SIG-M5 (cell line): ENCODE measurements at places on chromosomes 7 and 10.

- DNase-seq: no peak
Measured at GRCh38 chr10:6014241-6014761, 37.0 kb upstream of the IL15RA start.

DNA sequence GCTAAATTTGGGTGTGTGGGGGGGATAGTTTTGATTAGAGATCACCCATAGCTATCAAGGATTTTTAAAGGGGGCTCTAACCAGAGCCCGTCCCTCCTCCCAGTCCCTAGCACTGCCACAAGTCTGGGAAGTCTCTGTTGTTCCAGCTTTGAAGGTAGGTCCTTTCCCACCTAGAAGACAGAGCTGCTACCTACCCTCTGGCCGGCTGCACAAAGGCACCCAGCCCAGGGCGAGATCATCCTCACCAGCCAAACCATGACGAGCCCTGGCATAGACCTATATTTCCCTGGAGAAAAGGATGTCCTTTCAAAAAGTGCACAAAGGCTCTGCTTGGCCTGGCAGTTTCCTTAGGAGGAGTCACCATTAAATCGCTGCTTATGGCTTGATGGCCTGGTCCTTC lies 147.8 kb downstream of the CYP26A1 start:
- no peak for DNase-seq

- no peak for DNase-seq
Measured at GRCh38 chr7:33130184-33130583, 820 bp downstream of the BBS9 start.

GRCh38 chr7:46201961-46202360 lies 280.9 kb upstream of the IGFBP3 start:
- DNase-seq: no peak

DNA sequence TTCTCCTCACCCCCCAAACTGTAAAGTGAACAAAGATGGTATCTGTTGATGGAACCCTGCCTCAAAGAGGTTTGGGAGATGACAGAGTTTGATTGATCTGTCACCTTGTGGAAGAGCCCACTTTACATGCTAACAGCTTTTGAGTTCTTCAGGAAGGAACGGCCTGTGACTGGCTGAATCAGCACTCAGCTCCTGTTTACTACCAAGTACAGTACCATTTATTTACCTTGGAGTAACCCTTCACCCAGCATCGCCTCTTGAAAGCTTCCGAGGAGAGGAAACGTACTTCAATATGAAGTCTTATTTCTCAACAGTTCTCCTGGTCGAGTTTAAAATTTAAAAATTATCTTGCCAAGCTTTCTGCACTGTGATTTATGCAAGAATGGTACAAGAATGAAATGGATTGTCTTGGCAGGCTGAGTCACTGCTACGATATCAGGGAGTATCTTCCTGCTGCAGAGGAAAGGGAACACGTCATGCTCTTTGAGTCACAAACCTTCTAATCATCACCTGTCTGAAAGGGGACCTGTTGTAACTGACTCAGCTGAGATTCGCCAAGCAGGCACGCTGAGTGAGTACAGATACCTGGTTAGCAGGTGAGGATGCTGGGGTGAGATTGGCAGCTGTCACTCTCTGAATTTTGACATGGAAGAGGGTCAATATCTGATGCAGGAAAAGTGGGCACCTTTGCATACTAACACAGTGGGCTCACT lies 30.1 kb downstream of the KLF6 start:
- no peak for DNase-seq

GRCh38 chr7:143485094-143485493 lies 7.4 kb downstream of the TAS2R41 start:
- DNase-seq: no peak

DNA sequence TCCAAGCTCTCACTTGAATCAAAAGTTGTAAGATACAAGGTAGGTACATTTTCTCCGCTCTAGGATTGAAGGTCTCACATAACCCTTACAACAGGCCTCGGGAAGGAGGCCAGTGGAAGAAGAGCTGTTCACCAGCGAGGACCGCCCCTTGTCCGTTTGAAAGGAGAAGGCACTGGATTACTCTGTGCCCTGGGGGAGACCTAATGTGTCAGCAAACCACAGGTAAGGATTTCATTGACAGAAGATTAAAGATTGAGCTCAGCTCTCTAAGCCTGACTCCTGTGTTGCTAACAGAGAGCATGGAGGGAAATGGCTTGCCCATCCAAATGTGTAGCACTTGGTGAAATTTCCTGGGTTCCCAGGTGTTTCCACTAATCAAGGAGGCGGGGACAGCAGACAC lies 81.2 kb downstream of the SLC16A9 start:
- no peak for DNase-seq

- DNase-seq: no peak
Measured at GRCh38 chr7:98836811-98837629, 32.8 kb downstream of the TMEM130 start.

DNA sequence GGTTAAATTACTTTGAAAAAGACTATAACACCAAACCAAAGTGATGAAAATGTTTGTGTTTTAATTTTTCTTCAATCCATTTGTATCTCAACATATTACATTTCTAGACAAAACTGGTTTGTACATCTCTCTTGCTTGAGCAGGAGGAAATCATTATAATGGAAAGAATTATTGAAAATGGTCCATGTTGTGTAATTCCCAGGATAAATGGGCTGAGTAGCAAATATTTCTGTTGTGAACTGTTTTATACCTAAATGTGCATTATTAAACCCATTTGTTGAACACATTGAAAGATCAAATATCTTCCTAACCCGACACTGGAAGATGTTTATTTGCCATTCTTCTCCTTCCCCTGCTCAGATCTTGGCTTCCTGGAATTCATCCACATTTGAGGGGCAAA lies 14.1 kb upstream of the CDK6 start:
- no peak for DNase-seq

DNA sequence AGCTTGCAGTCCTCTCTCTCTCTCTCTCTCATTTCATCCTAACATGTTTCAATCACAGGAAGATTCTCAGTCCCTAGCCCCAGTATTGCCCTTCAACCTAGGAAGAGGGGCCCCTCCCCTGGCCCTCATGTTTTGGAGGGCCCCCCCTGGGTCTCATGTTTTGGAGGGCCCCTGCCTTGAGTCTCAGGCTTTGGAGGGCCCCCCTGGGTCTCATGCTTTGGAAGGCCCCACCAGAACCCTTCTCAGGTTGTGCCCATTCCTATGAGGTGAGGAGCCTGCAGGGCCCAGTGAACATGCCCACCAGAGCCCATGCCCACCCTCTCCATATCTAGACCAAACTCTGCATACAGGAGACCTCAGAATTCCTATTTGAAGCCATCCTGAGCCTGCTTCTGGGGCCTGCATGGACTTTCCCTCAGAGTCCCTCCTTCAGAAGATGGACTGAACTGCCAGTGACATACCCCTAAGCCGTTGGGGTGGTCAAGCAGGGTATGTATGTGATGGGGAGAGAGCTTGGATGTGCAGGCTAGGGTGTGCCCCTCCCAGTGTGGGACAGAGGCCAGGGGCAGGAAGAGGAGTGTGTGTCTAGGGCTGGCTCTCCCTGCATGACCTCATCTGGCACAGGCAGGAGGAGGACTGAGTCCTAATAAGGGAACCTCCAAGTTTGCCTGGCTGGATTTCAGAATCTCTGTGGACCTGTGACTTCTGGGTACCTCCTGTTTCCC lies 8.1 kb upstream of the VDAC2 start:
- no peak for DNase-seq

DNA sequence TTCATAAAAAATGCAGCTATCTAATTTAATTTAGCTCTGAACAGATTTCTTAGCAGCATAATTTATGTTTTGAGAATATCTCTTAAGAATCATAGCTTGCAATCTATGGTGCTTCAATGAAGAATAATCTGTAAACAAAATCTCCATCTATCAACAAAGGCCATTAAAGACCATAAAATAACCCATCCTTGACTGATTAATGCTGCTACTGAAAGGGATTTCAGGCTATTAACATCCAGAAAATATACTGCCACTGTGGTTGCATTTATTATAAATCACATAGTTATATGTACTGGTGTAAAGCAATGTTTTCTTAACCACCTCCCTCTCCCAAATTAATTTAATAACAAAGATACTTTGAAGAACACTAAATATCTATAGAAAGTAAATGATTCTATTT lies 191.6 kb downstream of the PCDH15 start:
- no peak for DNase-seq

DNA sequence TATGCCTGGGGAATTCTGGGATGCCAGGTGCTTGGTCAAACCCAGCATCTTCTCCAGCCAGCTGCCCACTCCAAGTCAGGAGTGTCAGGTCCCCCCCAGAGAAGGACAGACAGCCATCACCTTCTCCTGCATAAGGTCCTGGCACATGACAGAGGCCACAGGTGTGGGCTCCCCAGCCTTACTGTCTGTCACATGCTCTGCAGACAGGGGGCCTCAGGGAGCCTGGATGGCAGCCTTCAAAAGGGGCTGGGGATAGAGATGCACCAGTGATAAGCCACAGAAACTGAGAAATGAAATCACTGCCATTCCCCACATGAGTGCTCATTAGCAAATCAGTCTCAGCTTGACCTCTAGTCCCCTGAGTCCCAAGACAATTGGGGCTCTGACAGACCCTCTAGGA lies 72.9 kb downstream of the PLXNA4 start:
- DNase-seq: no peak

- no peak for DNase-seq
Measured at GRCh38 chr7:41045556-41046123, 657.2 kb downstream of the INHBA start.

DNA sequence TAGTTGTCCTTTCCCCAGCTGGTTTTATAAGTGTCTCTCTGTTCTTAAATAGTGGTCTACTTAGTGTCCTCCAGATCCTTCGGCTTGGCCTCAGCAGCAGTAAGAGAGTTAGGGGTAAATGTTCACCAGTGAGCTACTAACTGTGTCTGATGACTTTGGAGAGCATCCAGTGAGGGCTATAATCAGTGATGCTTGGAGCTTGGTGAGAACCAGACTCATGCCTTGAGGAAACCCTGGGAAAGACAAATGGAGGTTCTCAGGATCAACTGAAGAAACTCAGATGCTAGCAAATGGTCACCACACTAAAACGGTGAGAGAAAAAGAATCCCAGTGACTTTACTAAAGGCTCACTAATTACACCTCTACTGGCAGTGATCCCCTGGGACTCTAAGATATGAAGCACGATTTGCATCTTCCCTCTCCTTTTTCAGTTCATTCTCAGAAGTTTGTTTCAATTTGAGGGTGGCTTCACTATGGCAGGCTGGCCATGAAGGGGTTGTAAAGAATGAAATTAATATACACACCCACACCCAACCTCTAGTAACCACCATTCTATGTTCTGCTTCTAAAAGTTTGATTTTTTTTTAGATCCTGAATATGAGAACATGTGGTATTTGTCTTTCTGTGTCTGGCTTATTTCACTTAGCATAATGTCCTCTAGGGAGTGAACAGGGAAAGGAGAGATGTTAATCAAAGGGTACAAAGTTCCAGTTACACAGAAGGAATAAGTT lies 177.9 kb downstream of the PDE1C start:
- DNase-seq: no peak

DNA sequence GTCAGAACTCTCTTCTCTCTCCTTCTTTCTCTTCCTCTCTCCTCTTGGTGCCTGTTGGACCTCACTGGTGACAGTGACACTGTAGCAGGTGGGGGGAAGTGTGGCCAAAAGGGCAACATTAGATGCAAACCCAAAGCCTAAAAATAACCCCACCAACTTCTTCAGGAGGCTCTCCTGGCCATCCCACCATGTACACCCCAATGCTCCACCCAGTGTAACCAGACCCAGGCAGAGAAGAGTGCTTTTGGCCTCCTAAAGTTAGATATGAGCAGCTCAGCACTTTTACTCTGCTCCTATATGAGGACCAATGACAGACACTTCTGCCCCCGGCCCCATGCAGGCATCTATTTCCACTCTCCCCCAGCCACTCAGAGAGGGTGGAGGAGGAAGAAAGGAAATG lies 5.5 kb downstream of the MYOZ1 start:
- no peak for DNase-seq

DNA sequence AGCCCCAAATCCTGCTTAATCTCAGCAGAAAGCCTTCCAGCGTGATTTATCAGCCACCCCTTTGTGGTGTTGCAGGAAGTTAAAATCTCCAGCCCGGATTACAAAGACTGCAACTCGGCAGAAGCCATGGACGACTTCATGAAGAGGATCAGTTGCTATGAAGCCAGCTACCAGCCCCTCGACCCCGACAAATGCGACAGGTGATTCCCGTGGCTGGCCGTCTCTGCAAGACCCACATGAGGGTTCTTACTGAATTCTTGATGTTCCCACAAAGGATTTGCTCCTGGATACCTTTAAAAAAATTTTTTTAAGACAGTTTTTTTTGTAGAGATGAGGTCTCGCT lies 16.7 kb downstream of the PFKFB3 start:
- DNase-seq: no peak

- no peak for DNase-seq
Measured at GRCh38 chr10:28118985-28119628, 120.2 kb upstream of the ODAD2 start.

GRCh38 chr7:11193131-11193867 lies 219.6 kb downstream of the PHF14 start:
- DNase-seq: no peak

- DNase-seq: no peak
Measured at GRCh38 chr7:16758631-16759611, 5.4 kb downstream of the TSPAN13 start.

DNA sequence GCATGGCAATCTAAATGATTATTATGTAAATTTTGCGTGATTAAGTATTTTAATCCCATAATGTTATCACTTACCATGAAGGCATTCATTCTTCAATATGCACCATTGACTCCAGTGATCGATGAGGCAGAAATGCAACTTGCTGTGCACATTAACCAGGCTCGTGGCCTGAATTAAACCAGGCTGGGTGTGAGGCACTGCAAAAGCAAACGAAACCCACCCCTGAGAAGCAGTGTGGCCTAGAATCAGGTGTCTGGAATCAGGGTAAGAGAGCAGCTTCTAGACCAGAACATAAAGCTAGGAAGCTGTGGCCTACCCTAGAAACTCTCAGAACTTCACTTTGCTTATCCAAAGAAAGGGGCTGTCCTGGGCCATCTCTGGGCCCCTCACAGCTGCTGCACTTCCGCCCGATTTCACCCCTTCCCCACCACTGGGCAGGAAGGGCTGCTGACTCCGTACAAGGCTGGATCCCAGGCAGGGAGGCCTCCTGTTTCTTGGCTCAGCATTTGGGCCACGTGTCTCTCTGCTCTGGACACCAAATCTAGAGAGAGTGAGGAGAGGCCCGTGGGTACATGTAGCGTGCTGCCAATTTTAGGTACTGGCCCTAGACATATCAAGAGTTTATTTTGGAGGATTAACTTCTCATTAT lies 4.4 kb downstream of the PTPRE start:
- no peak for DNase-seq

- no peak for DNase-seq
Measured at GRCh38 chr10:60846173-60846572, 67.9 kb downstream of the CDK1 start.

GRCh38 chr10:44067432-44067831 lies 317.5 kb downstream of the CXCL12 start:
- DNase-seq: no peak

- DNase-seq: no peak
Measured at GRCh38 chr7:127870231-127870907, 160.9 kb downstream of the LRRC4 start.

DNA sequence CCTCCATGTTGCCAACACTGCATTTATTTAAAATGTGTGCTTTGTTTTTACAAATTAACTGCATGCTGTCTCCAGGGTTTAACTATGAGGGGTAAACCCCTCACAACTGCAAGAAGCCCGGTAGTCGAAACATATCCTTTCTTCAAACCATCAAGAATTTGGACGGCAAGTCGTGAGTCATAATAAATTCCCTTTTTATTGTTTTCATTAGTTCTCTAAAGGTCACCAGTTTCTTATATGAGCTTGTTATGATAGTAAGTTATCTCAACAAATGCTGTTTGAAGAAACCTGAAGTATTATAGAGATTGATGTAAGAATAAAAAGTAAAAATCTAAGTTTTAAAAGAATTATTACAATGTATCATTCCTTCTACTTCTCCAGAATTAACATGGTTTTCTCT lies 12.2 kb upstream of the FIGNL1 start:
- no peak for DNase-seq
